Thoracic aorta (tissue), 2 donors: ENCODE measurements at places on chromosomes 4 and X. TPM values are rescaled to one million over a fixed set of nuclear protein-coding genes. Genes with fewer than 3 reads are reported as not detected.

DNA sequence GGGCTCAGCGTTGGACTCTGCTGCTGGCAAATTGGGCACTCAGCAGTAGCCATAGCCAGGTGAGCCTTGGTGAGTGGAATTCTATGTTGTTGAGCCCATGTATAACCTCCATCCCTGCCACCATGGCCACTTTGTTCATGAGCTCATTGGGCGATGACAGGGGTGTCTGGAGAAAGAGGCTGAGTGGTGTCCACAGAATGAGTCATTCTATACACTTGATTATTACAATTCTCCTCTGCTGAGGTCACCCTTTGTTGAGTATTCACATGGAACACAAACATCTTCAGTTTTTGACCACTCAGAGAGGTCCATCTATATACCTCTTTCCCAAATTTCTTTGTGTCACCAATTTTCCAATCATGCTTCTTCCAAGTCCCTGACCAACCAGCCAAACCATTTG is 1341.7 kb downstream of the PCDH7 start:
- H3K4me3 ChIP-seq: no peak overlapping the region
- no peak for DNase-seq
- H3K4me1 ChIP-seq: no peaks in the 10 kb centered on the region
- H3K36me3 ChIP-seq: no peaks in the 10 kb centered on the region

Gene FREM3
- 0.14 TPM for total RNA-seq

Gene GAGE12F
- not detected for total RNA-seq

Gene TENM3
- total RNA-seq: 0.68 TPM

- no peaks in the 10 kb centered on the region for H3K27me3 ChIP-seq
- no peak overlapping the region for H3K4me3 ChIP-seq
- no peaks in the 10 kb centered on the region for H3K4me1 ChIP-seq
- H3K27ac ChIP-seq: no peak overlapping the region
- H3K36me3 ChIP-seq: no peaks in the 10 kb centered on the region
Observed at GRCh38 chrX:136963973-136964372, 69.8 kb downstream of the GPR101 start.

Gene SH3BP2
- 56.0 TPM for total RNA-seq

Gene ADAMTS3
- total RNA-seq: 2.3 TPM

Gene SPANXA2
- total RNA-seq: not detected

DNA sequence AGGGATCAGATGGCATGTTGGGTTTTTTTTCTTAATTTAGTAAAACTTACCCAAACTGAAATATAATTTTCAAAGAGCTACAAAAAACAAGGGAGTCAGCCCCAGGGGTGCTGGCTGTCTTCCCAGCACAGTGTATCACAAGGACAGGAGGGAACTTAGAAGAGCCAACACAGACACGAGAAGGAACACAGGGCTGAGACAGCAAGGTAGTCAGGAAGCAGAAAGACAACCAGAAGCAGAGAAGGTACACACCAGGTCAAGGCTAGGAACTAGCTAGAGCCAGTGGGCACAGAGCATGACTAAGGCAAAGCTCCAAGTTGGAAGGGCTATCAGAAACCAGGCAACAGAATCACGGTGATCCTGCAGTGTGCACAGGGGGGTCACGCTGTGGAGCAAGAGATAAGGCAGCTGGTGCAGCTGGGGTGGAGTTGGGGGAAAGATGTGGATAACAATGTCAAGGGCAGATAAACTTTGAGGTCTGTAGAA is 168.7 kb downstream of the NR3C2 start:
- no peak overlapping the region for H3K27ac ChIP-seq
- no peak for DNase-seq
- H3K4me3 ChIP-seq: no peak overlapping the region
- no peaks in the 10 kb centered on the region for H3K27me3 ChIP-seq
- H3K4me1 ChIP-seq: peaks cover 12% of the 10 kb centered on the region
- no peaks in the 10 kb centered on the region for H3K36me3 ChIP-seq

- no peaks in the 10 kb centered on the region for H3K36me3 ChIP-seq
- H3K4me1 ChIP-seq: no peaks in the 10 kb centered on the region
- H3K4me3 ChIP-seq: no peak overlapping the region
- DNase-seq: no peak
Observed at GRCh38 chr4:18556402-18556801, 534.8 kb upstream of the LCORL start.

Gene BEX2
- total RNA-seq: 5.9 TPM

Gene DSPP
- total RNA-seq: not detected

GRCh38 chrX:136750364-136750763 is 30.4 kb downstream of the ARHGEF6 start:
- DNase-seq: no peak
- no peak overlapping the region for H3K27ac ChIP-seq
- no peaks in the 10 kb centered on the region for H3K27me3 ChIP-seq

Gene SPATA18
- total RNA-seq: 9.0 TPM

Gene PLP2
- 90.2 TPM for total RNA-seq

DNA sequence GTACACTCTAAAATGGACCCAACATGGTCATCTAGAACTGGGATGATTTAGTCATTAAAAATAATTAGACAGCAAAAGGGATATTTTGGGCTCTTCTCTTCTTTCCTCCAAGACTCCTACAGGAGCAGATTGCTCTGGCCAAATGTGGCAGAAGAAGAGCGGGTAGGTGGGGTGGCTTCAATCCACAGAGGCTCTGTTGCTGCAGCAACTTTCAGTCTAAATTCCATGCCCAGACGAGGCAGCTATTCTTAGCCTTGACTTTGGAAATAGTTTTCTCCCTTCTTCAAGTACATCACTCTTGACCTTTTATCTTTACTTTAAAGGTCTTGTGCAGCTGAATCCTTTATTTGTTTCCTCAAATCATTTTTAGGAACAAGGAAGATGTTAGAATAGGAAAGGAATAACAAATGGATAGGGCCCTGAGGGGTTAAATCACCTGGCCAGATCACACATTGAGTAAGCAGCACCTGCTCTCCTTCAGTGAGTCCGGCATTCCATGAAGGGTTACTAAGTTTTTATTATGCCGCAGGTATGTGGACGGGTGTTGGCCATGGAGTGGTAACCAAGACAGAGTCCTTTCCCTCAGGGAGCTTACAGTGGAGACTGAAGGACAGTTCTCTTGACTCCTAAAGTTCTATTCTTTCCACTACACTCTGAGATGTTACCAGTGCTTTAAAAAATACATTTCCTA is 19.3 kb upstream of the SORBS2 start:
- no peaks in the 10 kb centered on the region for H3K4me1 ChIP-seq
- no peak for DNase-seq
- H3K36me3 ChIP-seq: no peaks in the 10 kb centered on the region
- H3K27ac ChIP-seq: no peak overlapping the region
- no peaks in the 10 kb centered on the region for H3K27me3 ChIP-seq
- H3K4me3 ChIP-seq: no peak overlapping the region

Gene ARX
- not detected for total RNA-seq

GRCh38 chrX:131047180-131047579 is 11.0 kb upstream of the ARHGAP36 start:
- no peaks in the 10 kb centered on the region for H3K4me1 ChIP-seq
- no peaks in the 10 kb centered on the region for H3K36me3 ChIP-seq
- no peak overlapping the region for H3K4me3 ChIP-seq
- no peak for DNase-seq
- no peaks in the 10 kb centered on the region for H3K27me3 ChIP-seq

- no peak overlapping the region for H3K27ac ChIP-seq
- H3K27me3 ChIP-seq: no peaks in the 10 kb centered on the region
- H3K4me1 ChIP-seq: no peaks in the 10 kb centered on the region
- DNase-seq: no peak
- no peaks in the 10 kb centered on the region for H3K36me3 ChIP-seq
Observed at GRCh38 chr4:68850293-68850692, 34.5 kb downstream of the UGT2B10 start.

Gene CCDC158
- 1.8 TPM for total RNA-seq

Gene HELT
- total RNA-seq: not detected

Gene ABLIM2
- total RNA-seq: 25.6 TPM

Gene CLNK
- total RNA-seq: not detected
